AG04450 (cell line): ENCODE measurements at places on chromosomes 1 and 21. TPM values are rescaled to one million over a fixed set of nuclear protein-coding genes. Genes with fewer than 3 reads are reported as not detected.

TNFAIP8L2 gene
- polyA plus RNA-seq = not detected in 2 replicates

UBIAD1 gene
- polyA plus RNA-seq = 10.0 and 10.7 TPM in 2 replicates

TEDDM1 gene
- polyA plus RNA-seq = not detected in 2 replicates

TMPRSS2 gene
- not detected in 2 replicates for polyA plus RNA-seq

MTARC1 gene
- polyA plus RNA-seq = 2.1 and 2.6 TPM in 2 replicates

TRABD2B gene
- not detected in 2 replicates for polyA plus RNA-seq

- peak; percentile 77 for DNase-seq
Measured at GRCh38 chr1:241612533-241613477, 27.4 kb downstream of the CHML start.

GRCh38 chr1:66266756-66267155 is 267.2 kb upstream of the SGIP1 start:
- no peak for DNase-seq

DNA sequence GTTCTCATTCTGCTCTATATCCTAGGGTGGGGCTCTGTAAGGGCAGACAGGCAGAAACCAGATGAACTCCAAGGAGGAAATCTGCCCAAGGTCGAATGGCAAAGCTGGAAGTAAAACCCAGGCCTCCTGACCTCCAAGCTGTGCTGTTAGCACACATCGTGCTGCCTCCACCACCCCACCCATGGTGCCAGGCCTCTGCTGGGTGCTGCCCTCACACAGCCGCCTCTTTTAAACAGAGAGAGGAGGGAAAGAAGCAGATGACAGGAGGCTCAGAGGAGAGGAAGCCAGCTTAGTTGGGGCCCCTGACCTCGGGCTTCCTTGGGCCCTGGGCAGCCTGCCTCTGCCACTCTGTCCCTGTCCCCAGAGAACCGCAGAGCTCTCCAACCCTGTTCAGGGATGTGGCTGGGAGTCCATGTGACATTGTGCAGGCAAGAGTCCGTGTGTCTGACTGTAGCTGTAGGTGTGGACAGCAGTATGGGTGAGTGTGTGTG is 1.1 kb downstream of the SYNC start:
- DNase-seq = no peak

DNA sequence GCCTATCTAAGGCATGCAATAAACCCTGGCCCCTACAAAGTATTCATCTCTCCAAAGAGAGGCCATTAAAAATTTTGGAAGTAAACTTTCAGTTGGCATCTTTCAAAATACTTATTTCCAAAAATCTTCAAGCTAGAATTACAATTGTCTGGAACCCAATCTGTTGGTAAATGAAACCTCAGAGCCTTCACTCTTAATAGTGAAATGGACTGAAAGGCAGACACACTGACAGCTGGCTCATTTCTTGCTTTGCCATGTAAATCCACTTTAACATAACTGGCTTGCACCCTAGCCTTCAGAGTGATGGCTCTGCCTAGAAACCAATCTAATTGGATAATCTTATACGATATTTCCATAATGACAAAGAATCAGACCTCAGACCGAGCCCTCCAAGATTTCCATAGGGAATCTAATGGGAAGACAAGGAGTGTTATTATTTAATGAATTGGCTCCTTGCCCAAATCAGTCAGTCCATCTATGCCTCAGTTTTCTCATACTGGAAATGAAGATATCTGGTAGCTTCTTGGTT is 9.2 kb upstream of the PALMD start:
- DNase-seq = no peak

GRCh38 chr1:238647877-238648276 is 738.5 kb upstream of the CHRM3 start:
- DNase-seq = peak; percentile 94

- DNase-seq = no peak
Measured at GRCh38 chr1:205538235-205538840, 33.9 kb downstream of the CDK18 start.

GRCh38 chr1:207058878-207059867 is 6.1 kb downstream of the PFKFB2 start:
- DNase-seq = no peak

DNA sequence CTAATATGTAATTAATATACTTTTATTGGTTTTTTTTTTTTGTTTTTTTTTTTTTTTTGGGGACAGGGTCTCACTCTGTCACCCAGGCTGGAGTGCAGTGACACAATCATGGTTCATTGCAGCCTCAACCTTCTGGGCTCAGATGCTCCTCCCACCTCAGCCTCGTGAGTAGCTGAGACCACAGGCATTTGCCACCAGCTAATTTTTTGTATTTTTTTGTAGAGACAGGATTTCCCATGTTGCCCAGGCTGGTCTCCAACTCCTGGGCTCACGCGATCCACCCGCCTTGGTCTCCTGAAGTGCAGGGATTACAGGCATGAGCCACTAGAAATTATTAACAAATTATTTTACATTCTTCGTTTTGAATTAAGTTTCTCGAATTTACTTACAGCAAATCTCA is 16.8 kb upstream of the POGZ start:
- no peak for DNase-seq

DNA sequence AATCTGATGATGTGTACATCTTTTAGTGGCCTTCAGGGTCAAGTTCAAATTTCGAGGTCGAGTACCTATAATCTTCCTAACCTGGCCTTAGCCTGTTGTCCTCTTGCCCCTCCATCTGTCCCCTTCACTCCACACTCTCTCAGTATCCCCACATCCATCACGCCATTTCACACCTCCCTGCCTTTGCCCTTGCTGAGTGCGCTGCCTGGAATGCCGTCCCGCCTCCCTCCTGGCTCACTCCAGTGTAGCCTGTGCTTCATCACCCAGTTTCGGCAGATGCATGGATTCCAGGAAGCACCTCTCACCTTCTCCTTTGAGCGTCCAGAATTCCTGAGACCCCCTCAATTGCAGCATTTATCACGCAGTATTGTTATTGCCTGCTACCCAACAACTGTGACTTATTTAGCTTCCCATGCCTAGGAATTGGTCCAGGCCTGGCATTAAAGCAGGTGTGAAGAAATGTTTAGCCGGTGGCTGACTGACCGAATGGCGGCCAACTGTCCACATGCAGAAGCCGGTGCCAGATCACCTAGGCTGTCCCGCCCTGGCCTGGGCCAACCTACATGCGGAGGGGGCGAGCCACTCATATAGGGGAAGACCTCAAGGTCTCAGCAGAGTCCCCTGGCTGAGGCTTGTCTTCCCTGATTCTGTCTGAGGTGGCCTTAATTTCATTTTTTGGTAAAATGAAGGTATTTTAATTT is 34.5 kb downstream of the MYOM3 start:
- DNase-seq = no peak

DNA sequence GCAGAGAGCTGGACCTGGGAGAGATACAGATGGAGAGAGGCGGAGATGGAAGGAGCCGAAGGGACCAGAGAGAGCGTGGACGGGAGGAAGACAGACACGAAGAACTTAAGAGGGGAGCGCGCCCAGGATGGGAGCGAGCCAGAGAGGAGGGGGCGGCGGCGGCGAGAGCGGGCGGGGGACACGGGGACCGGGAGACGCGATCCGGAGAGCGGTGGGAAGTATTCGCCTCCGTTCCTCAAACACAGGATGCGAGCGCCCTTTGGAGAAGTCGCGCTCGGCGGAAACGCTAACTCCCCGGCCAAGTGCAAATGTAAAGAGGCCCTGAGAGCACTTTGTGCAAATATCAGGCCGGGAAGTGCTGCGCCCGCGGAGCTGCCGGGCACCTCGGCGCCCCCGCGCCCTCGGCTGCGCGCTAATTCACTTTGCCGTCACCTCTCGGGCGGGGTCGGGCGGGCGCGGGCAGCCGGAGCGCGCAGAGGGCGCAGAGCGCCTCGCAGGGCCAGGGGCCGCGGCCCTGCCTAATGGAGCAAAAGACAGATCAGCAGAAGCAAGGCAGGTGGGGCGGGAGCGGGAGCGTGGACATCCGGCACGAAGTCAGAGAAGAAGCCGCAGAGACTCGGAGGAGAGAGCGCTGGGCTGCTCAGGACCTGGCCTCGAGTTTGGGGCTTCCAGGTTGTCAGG is 281.2 kb downstream of the RRAGC start:
- DNase-seq = no peak
